ENCODE measurements at places on chromosomes 1 and 21.

DNA sequence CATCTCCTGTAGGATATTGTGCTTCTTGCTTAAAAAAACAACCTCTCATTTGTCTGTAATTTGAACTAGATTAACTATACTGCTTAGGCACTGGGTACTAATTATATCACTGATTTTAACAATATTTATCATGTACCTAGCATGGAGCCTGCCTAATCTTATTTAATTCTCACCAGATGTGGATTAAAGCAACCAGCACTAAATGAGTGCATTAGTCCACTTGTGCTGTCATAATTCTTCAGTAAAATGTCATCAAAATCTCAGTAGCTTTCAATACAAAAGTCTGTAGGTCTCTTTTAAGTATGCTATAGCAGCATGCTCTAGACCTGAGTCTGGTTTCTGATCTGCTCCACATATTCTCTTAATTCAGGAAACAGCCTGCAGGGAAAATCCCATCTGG is 368.1 kb downstream of the NCAM2 start:
- no peak overlapping the region for H3K27ac ChIP-seq
- H3K36me3 ChIP-seq: no peaks in the 10 kb centered on the region
- DNase-seq: no peak
- no peak overlapping the region for H3K4me3 ChIP-seq

DNA sequence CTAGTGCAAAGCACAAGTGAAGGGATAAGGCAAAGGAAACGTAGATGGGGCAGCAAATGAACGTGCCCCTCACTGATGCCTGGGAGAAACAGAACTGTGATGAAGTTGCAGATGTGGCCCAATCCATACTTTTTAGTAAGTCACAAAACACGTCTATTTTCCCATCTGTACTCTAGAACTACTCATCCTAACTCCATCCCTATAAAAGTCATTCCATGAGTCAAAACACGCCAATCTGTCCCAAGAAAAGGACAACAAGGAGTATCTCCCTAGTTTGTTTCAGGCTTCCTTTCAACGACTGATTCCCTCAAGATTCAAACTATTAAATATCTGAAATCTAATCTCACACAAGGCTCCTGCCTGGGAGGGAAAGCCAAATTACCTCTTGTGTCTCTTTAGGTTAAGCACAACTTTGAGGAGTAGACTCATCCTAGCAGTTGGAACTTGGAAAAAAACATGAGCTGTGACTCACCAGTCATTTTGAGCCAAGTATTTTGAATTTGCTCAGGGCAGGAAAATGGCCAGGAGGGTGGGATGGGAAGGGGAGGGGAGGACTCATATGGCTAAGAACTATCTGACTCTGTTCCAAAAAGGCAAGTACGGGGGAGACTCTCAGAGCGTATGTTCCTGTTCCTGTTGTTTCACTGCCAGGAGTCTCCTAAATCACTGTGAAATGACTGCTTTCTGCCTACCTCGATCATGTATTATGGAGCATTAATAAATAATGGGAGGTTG is 214.5 kb upstream of the CAMK1G start:
- no peak for DNase-seq
- no peaks in the 10 kb centered on the region for H3K36me3 ChIP-seq
- no peaks in the 10 kb centered on the region for H3K4me1 ChIP-seq
- H3K4me3 ChIP-seq: no peak overlapping the region
- H3K27me3 ChIP-seq: peaks cover 16% of the 10 kb centered on the region
- no peak overlapping the region for H3K27ac ChIP-seq

- no peaks in the 10 kb centered on the region for H3K27me3 ChIP-seq
- peaks cover 5% of the 10 kb centered on the region for H3K36me3 ChIP-seq
- DNase-seq: peak; percentile 56
Measured at GRCh38 chr21:41923631-41924367, 30.0 kb downstream of the C2CD2 start.

GRCh38 chr1:93695411-93696005 is 13.9 kb upstream of the BCAR3 start:
- no peak overlapping the region for H3K4me3 ChIP-seq
- no peak overlapping the region for H3K27ac ChIP-seq
- no peaks in the 10 kb centered on the region for H3K4me1 ChIP-seq
- DNase-seq: no peak

- H3K27ac ChIP-seq: no peak overlapping the region
- no peak overlapping the region for H3K4me3 ChIP-seq
- H3K4me1 ChIP-seq: no peaks in the 10 kb centered on the region
- H3K36me3 ChIP-seq: peaks cover 3% of the 10 kb centered on the region
Measured at GRCh38 chr21:38848187-38848609, 42.5 kb downstream of the ETS2 start.

DNA sequence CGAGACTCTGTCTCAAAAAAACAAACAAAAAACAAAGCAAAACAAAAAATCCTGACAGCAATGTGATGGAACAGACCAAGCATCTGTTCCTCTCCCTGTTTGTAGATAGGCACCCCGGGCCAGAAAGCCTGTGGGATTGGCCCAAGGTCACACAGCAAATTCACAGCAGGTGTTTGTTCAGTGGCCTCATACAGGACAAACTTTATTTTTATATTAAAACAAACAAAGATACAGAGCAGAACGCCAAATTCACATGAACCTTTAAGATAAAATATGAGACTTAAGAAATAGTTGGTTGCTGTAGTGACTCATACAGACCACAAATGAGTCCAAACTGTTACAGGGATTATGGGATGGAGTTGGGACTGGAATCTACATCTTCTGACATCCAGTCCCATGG is 2.3 kb upstream of the CELA2A start:
- no peak overlapping the region for H3K4me3 ChIP-seq
- no peak for DNase-seq
- no peaks in the 10 kb centered on the region for H3K4me1 ChIP-seq

GRCh38 chr1:12072741-12073140 is 9.6 kb downstream of the TNFRSF8 start:
- peaks cover 48% of the 10 kb centered on the region for H3K4me1 ChIP-seq
- DNase-seq: no peak
- H3K36me3 ChIP-seq: peaks cover 26% of the 10 kb centered on the region
- no peak overlapping the region for H3K27ac ChIP-seq
- H3K4me3 ChIP-seq: no peak overlapping the region

GRCh38 chr1:33120436-33121231 is 39.7 kb downstream of the AZIN2 start:
- peaks cover 2% of the 10 kb centered on the region for H3K36me3 ChIP-seq
- H3K27me3 ChIP-seq: no peaks in the 10 kb centered on the region
- H3K4me1 ChIP-seq: peaks cover 4% of the 10 kb centered on the region
- H3K4me3 ChIP-seq: no peak overlapping the region
- no peak for DNase-seq
- no peak overlapping the region for H3K27ac ChIP-seq

DNA sequence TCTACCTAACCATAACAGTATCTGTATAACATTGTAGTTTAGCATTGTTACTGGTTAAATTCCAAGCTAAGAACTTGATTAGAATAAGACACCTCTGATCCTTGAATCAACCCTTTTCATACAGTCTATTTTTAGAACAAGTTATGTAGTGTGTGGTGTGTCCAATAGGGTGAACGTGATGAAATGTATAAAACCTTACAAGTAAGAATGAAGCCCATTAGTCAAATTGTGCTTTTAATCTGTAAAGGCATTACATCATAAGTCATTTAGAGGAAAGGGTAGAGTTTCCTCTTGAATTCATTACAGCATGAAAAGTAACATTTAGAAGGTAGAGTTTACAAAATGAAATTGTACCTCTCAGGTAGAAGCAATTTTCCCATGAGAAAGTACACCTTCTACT is 479.2 kb downstream of the LTN1 start:
- no peak overlapping the region for H3K27ac ChIP-seq
- H3K4me3 ChIP-seq: no peak overlapping the region
- no peak for DNase-seq

- peaks cover 7% of the 10 kb centered on the region for H3K27me3 ChIP-seq
- H3K36me3 ChIP-seq: no peaks in the 10 kb centered on the region
Measured at GRCh38 chr1:86175756-86176155, 19.2 kb upstream of the COL24A1 start.

DNA sequence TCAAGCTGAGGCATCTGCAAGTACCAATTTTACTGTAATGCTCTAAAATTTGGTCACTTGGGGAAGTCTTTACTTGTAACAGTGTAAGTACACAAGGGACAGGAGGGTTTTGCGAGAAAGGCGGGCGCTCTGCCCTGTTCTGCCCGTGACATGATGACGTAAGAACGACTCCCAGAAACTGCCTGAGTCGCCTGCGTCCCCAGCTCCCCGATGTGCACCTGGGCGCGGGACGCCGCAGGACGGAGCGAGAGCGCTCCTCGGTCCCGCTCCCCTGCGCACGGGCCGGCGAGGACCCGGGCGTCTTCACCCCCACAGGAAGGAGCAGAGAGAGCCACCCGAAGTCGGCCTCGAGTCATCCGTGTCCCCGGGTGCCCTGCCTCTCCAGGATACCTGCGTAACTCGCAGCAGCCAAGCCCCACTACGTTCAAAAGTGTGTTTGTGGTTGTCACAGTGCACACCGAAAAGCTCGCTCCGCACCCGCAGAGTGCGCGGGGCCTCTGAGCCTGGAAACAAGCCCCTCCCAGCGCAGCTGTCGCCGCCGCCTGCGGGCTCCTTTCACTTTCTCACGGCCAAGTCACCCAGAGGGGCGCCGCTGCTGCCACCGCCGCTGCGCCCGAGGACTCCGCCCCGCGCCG is 3.3 kb upstream of the ZBTB18 start:
- peak overlapping the region; percentile 98 for H3K27ac ChIP-seq
- H3K36me3 ChIP-seq: peaks cover 4% of the 10 kb centered on the region
- peaks cover 26% of the 10 kb centered on the region for H3K4me1 ChIP-seq
- no peaks in the 10 kb centered on the region for H3K27me3 ChIP-seq

- H3K27me3 ChIP-seq: peaks cover 29% of the 10 kb centered on the region
- H3K36me3 ChIP-seq: no peaks in the 10 kb centered on the region
- H3K4me1 ChIP-seq: no peaks in the 10 kb centered on the region
- no peak for DNase-seq
- no peak overlapping the region for H3K4me3 ChIP-seq
Measured at GRCh38 chr1:55428944-55429931, 214.1 kb upstream of the USP24 start.

DNA sequence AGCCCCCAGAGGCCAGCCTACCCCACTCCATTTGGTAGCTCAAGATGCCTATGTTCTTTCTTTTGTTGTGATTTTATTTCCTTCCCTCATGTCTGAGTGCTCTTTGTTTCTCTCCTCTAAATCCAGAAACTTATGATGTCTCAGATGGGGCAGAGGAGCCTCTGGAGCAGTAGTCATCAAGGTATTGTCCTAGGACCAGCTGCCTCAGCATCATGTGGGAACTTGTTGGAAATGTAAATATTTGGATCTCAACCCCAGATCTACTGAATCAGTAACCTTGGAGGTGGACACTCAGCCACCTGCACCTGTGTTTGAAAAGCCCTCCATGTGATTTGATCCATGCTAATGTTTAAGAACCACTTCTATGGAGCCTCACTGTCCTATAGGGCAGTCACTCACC is 593.1 kb upstream of the PLXNA2 start:
- no peaks in the 10 kb centered on the region for H3K4me1 ChIP-seq
- no peak overlapping the region for H3K4me3 ChIP-seq
- no peak for DNase-seq
- H3K27me3 ChIP-seq: no peaks in the 10 kb centered on the region
- no peak overlapping the region for H3K27ac ChIP-seq
- H3K36me3 ChIP-seq: no peaks in the 10 kb centered on the region

DNA sequence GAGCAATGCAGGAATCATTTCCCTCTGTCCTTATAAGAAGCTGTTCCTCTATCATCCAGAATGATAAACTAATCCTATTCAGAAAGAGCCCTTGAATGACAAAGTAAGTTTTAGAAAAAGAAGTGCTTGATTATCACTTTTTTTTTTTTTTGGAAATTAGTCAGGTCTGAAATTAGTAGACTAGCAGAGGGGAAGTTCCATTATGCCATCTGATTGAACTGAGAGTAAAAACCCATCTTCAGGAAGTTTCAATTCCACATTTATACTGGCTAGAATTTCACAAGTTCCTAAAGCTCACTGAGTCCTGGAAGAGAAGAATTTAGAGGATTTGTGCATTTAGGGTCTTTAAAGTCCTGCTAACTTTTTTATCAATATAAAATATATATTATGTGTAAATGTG is 128.8 kb upstream of the COA6 start:
- peaks cover 28% of the 10 kb centered on the region for H3K27me3 ChIP-seq
- H3K4me3 ChIP-seq: no peak overlapping the region
- peaks cover 14% of the 10 kb centered on the region for H3K4me1 ChIP-seq

GRCh38 chr1:201172999-201173610 is 17.5 kb upstream of the IGFN1 start:
- no peaks in the 10 kb centered on the region for H3K36me3 ChIP-seq
- peaks cover 31% of the 10 kb centered on the region for H3K27me3 ChIP-seq
- no peak overlapping the region for H3K4me3 ChIP-seq
- no peak overlapping the region for H3K27ac ChIP-seq

GRCh38 chr1:29708381-29708780 is 472.1 kb downstream of the PTPRU start:
- peak overlapping the region; percentile 23 for H3K4me3 ChIP-seq
- peaks cover 56% of the 10 kb centered on the region for H3K4me1 ChIP-seq
- DNase-seq: no peak
- H3K27ac ChIP-seq: no peak overlapping the region

GRCh38 chr1:50967416-50968157 is 2.5 kb upstream of the CDKN2C start:
- no peak for DNase-seq
- H3K4me3 ChIP-seq: peak overlapping the region; percentile 93
- no peak overlapping the region for H3K27ac ChIP-seq
- peaks cover 15% of the 10 kb centered on the region for H3K27me3 ChIP-seq
- H3K36me3 ChIP-seq: peaks cover 2% of the 10 kb centered on the region

- H3K4me3 ChIP-seq: no peak overlapping the region
- DNase-seq: no peak
- H3K27ac ChIP-seq: no peak overlapping the region
- H3K4me1 ChIP-seq: no peaks in the 10 kb centered on the region
- no peaks in the 10 kb centered on the region for H3K36me3 ChIP-seq
Measured at GRCh38 chr1:229378586-229379367, 35.9 kb upstream of the CCSAP start.

- no peaks in the 10 kb centered on the region for H3K4me1 ChIP-seq
- H3K27ac ChIP-seq: no peak overlapping the region
- DNase-seq: no peak
Measured at GRCh38 chr1:226149806-226150205, 36.7 kb downstream of the ACBD3 start.

- no peaks in the 10 kb centered on the region for H3K4me1 ChIP-seq
- DNase-seq: no peak
- H3K36me3 ChIP-seq: no peaks in the 10 kb centered on the region
Measured at GRCh38 chr1:96011606-96012005, 710.0 kb upstream of the PTBP2 start.

DNA sequence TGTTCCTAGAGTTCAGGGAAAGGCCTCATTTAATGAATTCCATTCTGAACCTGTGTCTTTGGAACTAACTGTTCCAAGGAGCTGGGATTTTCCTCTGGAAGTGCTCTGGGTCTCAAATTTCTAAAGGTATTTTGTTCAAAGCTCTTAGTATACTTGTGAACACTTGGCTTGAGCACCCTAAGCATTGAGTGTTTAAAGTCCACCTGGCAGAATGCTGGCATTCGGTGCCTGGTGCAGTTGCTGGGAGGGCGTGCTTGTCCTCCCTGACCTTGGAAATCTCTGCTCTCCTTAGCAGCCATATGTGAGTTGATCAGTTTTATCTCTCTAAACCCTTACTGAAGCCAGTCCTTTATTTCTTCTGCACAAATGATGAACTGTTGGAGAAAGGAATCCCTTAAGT is 3.0 kb downstream of the MTARC2 start:
- no peak overlapping the region for H3K27ac ChIP-seq
- no peaks in the 10 kb centered on the region for H3K4me1 ChIP-seq
- peaks cover 57% of the 10 kb centered on the region for H3K27me3 ChIP-seq
- H3K4me3 ChIP-seq: no peak overlapping the region

- DNase-seq: no peak
- no peak overlapping the region for H3K4me3 ChIP-seq
- peaks cover 32% of the 10 kb centered on the region for H3K4me1 ChIP-seq
- no peak overlapping the region for H3K27ac ChIP-seq
- H3K36me3 ChIP-seq: no peaks in the 10 kb centered on the region
Measured at GRCh38 chr21:43358940-43359822, 67.8 kb downstream of the SIK1 start.
